Mesendoderm (in vitro differentiated cells): ENCODE measurements at places on chromosomes 3 and 15.

GRCh38 chr15:76337696-76338485 is 1.3 kb downstream of the ISL2 start:
- peak; percentile 63 for DNase-seq

- DNase-seq: peak; percentile 51
Measured at GRCh38 chr15:74132681-74133651, 2.6 kb downstream of the ISLR2 start.

DNA sequence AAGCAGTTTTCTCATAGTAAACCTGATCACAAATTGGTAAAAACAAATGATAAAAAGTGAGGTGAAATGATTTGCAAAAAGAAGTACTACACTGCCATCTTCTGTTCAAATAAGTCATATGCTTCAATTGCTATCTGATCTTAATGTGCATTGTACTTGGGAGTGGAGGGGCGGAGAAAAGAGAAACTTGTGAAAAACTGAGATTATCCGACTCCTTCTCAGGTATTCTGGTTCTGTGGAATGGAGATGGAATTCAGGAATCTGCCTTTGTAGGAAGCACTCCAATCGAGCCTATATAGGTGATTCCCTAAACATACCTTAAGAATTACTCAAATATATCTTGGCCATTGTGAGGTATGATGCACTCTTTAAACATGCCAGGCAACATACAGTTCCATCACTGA is 180.6 kb downstream of the CHL1 start:
- peak; percentile 74 for DNase-seq

- DNase-seq: no peak
Measured at GRCh38 chr15:100680726-100681125, 78.3 kb downstream of the ASB7 start.

DNA sequence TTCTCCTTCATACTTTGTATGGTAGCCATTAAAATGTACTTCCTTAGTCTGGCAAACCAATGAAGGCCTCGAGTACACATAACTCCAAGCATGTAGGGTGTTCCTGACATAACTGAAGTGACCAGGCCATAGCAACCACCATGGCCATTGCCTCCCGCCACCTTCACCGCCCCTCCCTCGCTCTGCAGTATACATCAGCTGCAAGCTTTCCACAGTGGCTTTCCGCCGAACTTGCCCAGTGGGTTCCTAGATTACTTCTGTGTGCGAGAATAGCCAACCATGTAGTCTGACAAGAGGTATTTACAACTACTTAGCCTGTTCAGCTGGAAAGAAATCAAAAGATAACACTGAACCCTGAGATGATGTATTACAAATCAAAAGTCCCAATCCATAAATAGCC is 3.4 kb upstream of the CTNNB1 start:
- DNase-seq: no peak

GRCh38 chr15:51736751-51737521 is 519 bp downstream of the LYSMD2 start:
- peak; percentile 46 for DNase-seq

- DNase-seq: peak; percentile 41
Measured at GRCh38 chr15:77630956-77631744, 1.6 kb downstream of the LINGO1 start.

DNA sequence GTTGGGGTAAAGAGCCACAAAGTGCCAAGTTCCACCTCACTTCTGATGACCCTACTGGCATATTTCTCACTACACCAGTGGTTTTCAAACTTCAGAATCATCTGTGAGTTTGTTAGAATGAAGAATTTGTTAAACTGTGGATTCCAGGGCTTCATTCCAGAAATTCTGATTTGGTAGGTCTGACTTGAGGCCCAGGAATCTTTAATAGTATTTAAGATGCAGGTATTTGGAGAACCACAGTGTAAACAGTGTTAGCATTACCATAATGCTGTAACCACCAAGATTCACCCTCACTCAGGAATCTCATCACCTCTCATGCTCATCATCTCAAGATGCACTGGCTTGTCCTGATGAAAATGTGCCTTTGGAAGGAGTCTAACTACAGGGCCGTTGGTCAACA is 6.0 kb downstream of the KCNMB3 start:
- DNase-seq: peak; percentile 63

DNA sequence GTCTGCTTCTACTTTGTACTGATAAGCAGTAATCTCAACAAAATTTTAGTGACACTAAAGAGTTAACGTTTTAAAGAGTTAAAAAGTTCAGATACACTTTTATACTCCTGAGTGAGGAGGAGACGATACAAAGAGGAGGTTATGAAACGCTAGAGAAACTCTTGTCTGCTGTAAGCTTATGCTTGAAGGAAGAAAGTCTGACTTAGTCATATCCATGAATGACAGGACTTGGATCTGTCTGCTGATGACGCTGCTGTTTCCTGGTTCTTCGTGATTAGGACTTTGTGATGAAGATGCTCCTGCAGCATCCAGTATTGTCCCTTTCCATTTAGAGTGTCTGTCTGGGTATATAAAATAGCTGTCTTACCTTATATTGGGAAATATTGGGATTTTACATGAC is 15.8 kb downstream of the TCF12 start:
- no peak for DNase-seq

DNA sequence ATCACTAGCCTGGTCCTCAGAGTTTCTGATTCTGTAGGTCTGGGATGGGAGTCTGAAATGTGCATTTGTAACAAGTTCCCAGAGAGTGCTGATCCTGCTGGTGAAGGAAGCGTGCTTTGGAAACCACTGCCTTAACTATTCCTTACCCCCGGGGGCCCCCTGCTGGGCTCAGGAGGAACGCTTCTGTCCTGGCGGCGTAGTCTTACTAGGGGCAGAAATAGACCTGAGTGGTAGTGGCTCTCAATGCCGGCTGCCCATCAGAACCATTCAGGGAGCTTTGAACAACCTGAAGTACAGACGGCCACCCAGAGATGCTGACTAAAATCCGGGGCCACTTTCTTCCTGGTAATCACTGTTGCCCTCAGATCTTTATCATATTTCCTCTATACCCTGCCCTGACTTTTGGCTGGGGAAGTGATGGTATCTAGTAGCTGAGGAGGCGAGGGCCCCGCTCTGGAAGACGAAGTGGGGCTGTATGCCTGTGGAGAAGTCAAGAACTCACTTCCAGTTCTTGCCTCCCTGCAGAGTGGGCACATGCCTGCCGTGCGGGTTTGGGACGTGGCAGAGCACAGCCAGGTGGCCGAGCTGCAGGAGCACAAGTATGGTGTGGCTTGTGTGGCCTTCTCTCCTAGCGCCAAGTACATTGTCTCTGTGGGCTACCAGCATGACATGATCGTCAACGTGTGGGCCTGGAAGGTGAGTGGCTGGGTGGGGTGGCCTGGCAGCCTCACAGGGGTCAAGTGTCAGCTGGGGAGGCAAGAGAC is 16.3 kb upstream of the JMJD7 start:
- DNase-seq: peak; percentile 84

- no peak for DNase-seq
Measured at GRCh38 chr15:41884458-41884857, 9.4 kb downstream of the SPTBN5 start.

GRCh38 chr3:43086460-43087165 is 19.3 kb downstream of the POMGNT2 start:
- no peak for DNase-seq
